Activated T-helper 1 cell treated with anti-CD3 and anti-CD28 coated beads, Interleukin-12 subunit alpha, Interleukin-12 subunit beta, Interleukin-2, Interleukin-4 antibody, amounts not matched to agents 30 ng/mL and 10 ng/mL and 1 ng/mL, durations not matched to agents 14 hours and 24 hours and 36 hours (primary cell): ENCODE measurements at places on chromosomes 2 and 18.

- DNase-seq = no peak
Measured at GRCh38 chr2:234404957-234405356, 91.9 kb downstream of the ARL4C start.

GRCh38 chr2:119771331-119771730 is 11.6 kb downstream of the PTPN4 start:
- DNase-seq = no peak

GRCh38 chr2:172510088-172510487 is 45.8 kb upstream of the PDK1 start:
- no peak for DNase-seq

DNA sequence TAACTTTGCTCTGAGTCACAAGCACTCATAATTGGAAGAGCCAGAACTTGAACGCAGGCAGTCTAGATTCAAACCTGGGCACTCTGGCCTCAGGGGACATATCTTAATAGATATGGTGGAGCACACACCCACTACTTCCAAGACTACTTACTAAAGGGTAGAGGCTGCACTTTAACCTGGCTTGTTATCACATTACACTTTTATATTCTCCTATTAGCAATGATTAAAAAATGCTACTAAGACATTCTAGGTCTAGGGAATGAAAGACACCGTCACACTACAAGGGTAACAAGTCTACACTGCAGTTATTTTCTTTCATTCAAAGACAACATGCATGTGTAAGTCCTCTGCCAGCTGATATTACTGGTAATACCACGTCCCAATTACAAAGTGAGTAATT is 258.8 kb downstream of the ZNF521 start:
- no peak for DNase-seq

GRCh38 chr2:26692279-26692896 is at the start of gene KCNK3:
KCNK3 (plus strand) TSS chr2:26692722; CDS start chr2:26692876, 154 bp downstream.
- DNase-seq = peak; percentile 26

DNA sequence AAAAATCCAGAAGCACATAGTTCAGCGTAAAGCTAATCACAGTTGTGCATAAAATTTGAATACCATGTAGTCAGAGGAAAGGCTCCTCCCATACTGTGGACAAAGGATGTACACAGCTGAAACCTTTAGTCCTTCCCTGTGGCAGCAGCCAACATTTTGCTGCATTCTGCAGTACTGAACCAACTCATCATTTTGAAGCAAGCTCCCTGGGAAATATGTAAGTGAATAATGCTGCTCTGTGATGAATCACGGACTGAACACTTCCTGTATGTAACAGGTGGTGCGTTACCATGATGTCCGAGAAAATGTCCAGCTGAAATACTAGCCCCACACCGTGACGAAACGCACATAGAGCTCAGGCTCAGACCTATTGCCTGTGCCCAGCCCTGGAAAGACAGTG is 421.1 kb upstream of the RAB12 start:
- no peak for DNase-seq

- DNase-seq = no peak
Measured at GRCh38 chr2:191386938-191387536, 141.8 kb downstream of the MYO1B start.

- DNase-seq = no peak
Measured at GRCh38 chr2:238986491-238987351, 138.8 kb downstream of the TWIST2 start.

GRCh38 chr18:57619876-57620275 is 1.8 kb downstream of the NARS1 start:
- DNase-seq = no peak

DNA sequence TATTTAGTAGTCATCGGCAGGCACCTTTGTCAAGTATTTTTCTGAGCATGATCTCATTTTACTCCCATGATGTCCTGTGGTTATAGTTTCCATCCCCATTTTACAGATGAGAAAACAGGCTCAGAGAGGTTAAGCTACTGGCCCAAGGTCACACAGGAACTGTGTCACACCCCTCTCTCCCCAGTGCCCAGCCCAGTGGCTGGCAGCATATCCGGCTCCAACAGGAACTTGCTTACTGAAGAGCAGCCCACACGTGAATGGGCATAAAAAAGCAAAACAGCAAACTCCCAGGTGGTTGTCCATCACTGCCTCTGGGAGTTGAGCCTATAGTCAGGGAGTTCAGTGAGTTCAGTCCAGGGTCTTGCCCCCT is 8.3 kb upstream of the KLF11 start:
- no peak for DNase-seq

GRCh38 chr2:96531872-96532505 is 4.6 kb upstream of the ARID5A start:
- peak; percentile 73 for DNase-seq

DNA sequence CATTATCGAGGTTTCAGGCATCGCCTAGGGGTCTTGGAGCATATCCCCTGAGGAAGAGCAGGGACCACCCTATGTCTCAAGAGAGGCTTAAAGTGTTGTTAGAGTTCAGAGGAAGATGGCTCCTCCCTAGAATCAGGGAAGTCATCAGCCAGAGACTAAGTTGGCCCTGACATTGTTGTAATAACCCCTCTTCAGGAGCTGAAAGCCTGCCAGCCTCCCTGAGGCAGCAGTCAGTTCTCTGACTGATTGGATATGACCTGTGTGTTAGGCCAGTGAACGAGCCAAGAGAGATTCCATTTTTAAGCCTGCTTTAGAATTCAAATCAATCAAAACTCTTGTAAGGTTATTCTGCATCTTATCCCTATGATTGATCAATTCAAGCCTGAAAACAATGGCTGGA is 34.9 kb downstream of the ARHGAP28 start:
- no peak for DNase-seq

- DNase-seq = no peak
Measured at GRCh38 chr2:223541546-223541945, 60.6 kb downstream of the SCG2 start.

DNA sequence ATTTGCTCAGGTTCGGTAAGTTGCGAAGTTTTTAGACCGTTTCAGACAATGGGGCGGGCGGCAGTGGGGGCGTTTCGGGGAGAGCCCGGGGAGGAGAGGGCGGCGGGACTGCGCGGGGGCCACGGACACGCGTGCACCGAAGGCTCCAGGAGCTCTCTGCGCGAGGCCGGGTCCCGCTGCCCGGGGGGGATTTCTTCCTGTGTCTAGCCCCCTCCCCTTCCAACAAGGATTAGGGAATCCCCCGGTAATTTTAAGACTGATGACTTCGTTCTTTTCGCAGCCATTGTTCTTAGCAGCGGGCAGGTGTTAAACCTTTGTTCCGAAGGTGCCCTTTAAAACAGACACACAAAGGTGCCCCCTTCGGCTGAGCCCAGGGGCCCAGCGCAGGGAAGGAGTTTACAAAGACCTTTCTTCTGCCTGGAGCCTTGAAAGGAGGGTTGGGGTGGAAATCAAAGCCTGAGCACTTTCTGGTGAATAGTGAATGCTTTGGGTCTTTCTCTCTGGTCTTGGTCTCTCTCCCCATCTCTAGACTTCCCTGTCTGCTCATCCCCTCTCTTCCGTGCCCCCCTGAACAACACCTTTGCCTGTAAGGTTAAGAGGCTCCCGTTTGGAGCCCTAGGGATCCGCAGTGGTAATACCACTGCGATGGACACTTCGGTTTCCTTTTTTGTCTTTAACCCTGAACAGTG is 2.1 kb downstream of the TRIB2 start:
- no peak for DNase-seq

DNA sequence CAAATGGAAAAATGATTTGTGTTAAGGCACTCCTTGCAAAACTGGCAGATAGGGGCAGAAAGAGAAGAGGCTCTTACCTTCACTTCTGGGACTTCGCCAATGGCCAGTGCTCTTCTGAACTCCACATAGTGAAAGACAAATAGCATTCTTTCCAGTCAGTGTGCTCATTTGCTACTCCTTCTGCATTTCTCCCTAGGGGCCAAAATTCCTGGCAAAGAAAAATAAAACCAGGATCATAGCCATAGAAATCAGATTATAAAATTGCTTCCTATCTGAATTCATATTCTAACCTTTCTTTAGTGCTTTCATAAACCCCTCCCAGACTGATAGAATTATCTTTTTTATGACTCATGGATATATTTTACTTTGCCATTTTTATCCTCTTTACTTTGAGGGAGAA is 56.9 kb upstream of the PELI1 start:
- DNase-seq = no peak

DNA sequence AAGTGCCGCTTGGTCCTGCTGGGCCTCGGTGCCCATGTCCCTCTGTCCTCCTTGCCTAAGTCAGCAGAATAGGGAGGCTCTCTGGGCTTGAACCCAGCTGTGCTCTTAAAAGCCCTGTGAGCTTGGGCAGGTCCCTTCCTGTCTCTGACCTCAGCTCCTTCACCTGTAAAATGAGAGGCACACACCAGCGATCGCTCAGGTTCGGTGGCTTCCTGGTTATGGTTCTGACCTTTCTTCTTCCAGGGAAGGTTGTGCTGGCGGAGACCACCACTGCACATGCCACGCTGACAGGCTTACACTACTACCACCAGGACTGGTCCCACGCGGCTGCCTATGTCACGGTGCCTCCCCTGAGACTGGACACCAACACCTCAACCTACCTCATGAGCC is 36.1 kb upstream of the MAPRE3 start:
- DNase-seq = no peak

DNA sequence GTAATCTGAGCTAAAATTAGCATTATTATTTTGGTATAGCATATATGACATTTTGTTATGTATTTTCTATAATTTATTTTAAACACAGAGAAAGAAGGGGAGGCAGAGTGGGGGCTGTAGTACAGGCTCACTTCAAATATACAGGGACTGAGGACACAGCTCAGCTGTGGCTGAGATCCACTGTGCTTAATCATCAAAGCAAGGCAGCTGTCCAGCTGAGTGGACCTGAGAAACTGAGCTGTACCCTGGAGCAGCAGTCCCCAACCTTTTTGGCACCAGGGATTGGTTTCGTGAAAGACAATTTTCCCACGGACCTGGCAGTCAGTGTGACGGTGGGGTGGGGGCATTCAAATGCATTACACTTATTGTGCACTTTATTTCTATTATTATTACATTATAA is 687.2 kb downstream of the RNF144A start:
- DNase-seq = no peak

DNA sequence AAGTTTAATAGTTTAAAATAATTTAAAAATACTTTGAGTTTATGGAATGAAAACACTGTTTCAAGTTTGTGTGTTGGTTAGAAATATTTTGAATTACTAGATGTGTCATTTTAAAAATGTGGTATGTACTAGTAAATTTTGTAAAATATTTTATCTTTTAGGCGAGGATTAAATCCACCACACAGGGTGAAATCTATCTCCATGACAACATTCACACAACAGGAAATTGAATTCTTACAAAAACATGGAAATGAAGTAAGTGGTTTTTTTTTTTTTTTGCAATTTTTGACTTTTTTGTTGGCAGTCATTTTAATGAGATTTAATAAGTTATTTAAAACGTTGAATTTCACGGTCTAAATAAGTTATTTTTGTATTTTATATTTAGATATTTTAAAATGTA is 19.4 kb downstream of the AGFG1 start:
- no peak for DNase-seq

- no peak for DNase-seq
Measured at GRCh38 chr2:211455216-211455841, 898.9 kb downstream of the CPS1 start.

DNA sequence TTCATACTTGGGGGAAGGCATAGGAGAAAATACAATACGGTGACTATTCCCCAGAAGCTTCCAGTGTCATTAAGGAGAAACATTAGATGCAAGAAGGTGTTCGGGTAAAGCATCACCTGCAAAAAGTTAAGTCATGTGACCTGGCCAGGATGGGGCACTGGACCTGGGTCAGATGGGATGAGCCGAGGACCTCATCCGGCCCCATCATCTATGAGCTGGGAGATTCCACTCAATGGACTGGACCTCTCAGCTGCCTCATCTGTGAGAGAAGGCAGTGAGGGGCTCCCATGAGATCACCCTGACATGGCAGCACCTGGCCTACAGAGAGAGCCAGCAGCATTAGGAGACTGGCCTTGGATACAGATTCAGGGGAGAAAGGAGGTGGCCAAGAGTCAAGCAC is 111.4 kb upstream of the TEX51 start:
- DNase-seq = no peak

GRCh38 chr2:143954844-143955243 is 565.1 kb downstream of the ZEB2 start:
- DNase-seq = no peak

DNA sequence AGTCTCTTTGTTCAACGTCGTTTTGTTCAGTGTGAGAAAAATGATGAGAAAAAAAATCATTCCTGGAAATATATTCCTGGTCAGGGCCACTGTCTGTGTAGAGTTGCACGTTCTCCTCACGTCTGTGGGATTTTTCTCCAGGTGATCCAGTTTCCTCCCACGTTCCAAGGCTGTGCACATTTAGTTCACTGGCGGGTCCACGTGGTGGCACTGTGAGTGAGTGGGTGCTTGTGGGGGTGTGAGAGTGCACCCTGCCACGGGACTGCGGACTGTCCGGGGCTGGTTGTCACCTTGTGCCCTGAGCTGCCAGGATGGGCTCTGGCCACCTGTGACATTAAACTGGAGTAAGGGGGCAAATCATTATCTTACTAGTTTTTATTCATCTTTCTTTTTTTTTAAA is 30.3 kb upstream of the ACYP2 start:
- DNase-seq = no peak

- DNase-seq = no peak
Measured at GRCh38 chr2:66530651-66531050, 95.7 kb downstream of the MEIS1 start.
